T follicular helper cell (primary cell): ENCODE measurements at places on chromosomes 5 and 9.
A peak's percentile ranks its signal among the peaks of the same experiment; 100 is the strongest.

DNA sequence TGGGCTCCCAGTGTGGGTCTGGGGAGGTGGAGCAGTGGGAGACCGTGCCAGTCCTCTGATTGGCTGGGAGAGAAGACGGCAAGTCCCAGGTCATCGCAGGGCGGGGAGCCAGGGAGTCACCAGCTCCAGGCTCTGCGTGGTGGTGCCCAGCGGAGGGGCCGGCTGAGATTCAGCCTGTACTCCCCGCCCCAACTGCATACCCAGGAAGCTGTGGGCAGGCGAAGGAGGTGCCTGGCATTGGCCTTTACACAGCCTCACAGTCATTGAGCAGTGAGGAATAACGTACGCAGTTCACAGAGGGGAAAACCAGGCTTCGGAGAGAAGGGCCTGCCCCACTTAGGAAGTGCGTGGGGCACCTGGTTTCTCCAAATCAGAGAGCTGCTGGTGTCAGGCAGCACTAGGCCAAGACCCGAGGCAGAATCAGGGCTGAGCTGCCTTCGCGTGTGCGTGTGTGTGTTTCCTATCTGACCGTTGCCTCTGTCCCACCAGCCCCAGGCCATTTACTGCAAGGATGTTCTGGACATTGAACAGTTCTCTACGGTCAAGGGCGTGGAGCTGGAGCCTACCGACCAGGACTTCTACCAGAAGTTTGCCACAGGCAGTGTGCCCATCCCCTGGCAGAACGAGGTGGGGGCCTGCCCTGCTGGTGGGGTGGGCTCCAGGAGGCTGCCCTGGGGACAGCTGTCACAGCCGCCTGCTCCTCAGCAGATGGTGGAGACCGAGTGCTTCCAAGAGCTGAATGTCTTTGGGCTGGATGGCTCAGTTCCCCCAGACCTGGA is 6.2 kb upstream of the PRR7 start:
- DNase-seq = peak; percentile 55

GRCh38 chr5:149904293-149904886 is 40.2 kb downstream of the PDE6A start:
- DNase-seq = no peak

DNA sequence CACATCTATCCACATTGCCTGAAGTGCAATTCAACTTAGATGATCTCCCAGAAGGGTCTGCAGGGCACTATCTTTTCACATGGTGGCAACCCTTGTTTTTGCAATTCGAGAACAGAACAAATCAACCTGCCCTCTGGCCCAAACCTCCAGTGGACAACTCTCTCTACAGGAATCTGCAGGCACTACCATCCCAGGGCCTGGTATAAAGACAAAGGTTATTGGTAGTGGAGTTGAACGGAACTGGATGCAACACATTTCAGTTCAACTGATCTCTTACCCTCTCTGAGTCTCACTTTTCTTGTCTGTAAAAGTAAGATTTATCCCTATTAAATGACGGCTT is 153.2 kb upstream of the EGFLAM start:
- no peak for DNase-seq

DNA sequence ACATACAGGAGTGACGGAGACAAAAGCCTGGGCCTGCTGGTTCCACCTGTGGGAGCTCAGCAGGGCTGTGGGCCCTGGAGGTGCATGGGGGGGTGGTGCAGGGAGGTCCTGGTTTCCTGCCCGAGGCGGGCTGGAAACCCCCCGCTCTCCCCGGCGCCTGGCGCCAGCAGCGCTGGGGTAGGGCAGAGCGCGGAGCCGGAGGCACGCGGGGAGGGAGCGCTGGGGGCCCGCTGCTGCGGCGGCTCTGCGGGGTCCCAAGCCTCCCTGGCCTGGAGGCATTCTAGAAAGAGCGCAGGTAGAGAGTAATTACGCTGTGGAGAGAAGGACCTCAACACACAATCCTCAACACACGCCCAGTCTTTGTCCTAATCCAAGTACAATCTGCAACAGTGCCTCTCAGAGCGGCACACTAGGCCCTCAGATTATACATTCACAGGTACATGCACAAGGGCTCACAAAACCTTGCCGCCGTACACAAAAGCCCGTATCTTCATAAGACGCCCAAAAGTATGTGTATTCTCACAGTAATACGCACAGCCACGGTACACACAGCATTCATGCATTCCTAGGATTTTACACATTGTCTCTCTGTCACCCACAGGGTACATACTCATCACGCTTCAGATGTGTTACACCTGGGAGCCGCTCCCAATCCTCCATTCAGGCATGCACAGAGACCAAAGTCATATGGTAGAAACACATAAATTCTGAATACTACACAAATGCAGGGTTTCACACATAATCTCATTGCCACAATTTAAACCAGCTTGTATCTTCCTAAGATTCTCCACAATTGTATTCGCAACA is 2.1 kb upstream of the HAND1 start:
- DNase-seq = no peak

GRCh38 chr9:133502112-133502511 is 22.6 kb downstream of the MYMK start:
- no peak for DNase-seq

GRCh38 chr9:76289042-76289441 is 105.2 kb downstream of the RFK start:
- no peak for DNase-seq

GRCh38 chr9:17075758-17076485 is 58.9 kb upstream of the CNTLN start:
- DNase-seq = no peak

- DNase-seq = no peak
Observed at GRCh38 chr5:140060816-140061215, 17.7 kb upstream of the NRG2 start.

- no peak for DNase-seq
Observed at GRCh38 chr9:124359855-124360678, 55.2 kb downstream of the PSMB7 start.

- no peak for DNase-seq
Observed at GRCh38 chr5:88691945-88692868, 190.8 kb downstream of the MEF2C start.

DNA sequence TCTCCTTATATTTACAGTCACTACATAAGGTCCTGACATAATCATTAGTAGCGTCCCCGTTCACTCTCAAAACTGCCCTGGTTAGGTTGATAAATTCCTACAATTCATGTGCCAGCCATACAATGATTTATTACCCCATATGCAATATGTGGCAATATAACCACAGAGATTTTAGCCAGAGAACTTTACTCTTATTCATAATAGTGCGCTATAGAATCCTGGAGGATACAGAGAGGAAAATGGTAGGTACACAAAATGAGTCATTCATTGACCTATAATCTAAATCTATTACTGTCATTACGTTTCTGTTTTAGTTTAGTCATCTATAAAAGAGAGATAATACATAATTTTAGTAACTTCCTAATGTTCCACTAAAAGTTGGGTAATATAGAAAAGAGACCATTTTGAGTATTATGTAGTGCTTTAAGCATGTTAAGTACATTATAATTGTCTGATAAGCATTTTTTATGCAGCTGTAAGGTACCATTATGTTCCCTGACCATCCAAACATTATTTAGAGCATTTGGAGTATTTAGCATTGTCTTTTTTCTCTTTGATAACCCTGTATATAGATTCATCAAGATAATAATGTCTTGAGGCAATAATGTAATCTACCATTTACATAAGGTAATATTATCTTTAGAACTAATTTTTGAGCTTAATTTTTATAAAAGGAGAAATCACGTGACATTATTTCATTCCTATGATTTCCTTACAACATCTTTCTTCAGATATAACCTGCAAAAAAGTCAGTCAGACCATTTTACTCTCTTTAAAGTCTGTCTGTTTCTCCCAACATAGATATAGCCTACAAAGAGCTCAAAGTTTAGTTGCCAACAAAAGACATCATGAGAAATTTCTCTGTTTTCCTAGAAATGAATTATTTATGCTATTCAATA is 655.5 kb upstream of the ZNF608 start:
- DNase-seq = no peak

DNA sequence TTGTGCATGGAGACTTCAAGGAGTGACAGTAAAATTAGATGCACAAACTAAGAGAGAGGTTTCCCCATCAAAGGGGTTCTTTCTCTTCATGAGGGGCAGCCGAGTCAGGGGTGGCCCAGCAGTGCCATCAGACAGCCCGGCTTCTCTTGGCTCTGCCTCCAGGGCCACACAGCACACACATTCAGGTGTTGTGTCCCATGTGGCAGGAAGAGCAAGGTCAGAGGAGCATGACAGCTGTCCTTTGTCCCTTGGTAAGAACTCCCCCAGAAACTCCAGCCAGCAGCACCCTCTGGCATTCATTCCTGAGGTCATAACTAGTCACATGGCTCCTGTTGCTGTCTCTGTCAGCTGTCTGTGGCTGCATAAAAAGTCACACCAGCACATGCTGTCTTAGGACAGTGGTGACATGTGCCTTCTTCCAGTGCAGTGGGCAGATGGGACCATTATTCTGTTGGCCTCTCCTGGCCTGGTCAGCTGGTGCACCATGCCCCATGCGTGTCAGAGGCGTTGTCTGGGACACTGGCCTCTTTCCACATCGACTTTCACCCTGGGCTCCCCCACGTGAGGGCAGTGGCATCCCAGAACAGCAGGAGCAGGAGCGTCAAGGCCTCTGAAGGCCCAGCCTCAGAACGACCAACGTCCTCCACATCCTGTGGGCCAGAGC is 78.4 kb upstream of the OTULINL start:
- DNase-seq = no peak

GRCh38 chr5:155082401-155082800 is 68.8 kb downstream of the KIF4B start:
- no peak for DNase-seq

- no peak for DNase-seq
Observed at GRCh38 chr5:112742424-112742823, 4.7 kb downstream of the APC start.

DNA sequence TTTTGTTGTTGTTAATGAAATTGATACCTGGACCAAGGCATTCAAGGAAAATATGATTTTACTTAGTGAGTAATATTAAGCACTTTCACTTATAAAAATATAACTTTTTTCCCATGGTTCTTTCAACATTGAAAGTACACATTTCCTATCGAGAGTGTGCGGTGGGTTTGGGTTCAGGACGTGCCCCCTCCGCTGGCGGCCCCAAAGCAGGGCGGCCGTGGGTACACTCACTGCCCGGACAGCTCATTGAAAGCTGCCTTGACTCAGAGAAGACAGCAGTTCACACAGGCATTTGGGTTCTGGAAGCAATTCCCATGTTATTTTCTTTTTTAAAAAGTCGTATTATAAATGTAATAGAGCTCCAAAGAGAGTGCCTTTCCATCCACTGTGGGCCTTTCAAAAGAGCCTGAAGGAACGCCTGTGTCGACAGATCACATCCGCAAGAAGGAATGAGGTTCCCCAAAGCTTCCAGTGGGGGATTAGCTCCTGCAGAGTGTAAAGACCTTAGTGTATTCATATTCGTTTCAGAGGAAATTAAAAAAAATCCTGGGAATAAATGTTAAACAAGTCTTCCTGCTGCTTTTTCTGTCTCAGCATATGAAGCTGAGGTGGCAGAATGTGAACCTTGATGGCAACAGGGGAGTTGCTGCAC is 74.3 kb downstream of the PRDM6 start:
- DNase-seq = no peak

- no peak for DNase-seq
Observed at GRCh38 chr5:6801236-6801635, 88.0 kb downstream of the TENT4A start.

GRCh38 chr5:603081-603998 is 8.8 kb upstream of the CEP72 start:
- DNase-seq = no peak

GRCh38 chr9:86281593-86282076 is 703 bp downstream of the ISCA1 start:
- peak; percentile 3 for DNase-seq

- DNase-seq = no peak
Observed at GRCh38 chr5:98576275-98576674, 197.2 kb upstream of the RGMB start.

DNA sequence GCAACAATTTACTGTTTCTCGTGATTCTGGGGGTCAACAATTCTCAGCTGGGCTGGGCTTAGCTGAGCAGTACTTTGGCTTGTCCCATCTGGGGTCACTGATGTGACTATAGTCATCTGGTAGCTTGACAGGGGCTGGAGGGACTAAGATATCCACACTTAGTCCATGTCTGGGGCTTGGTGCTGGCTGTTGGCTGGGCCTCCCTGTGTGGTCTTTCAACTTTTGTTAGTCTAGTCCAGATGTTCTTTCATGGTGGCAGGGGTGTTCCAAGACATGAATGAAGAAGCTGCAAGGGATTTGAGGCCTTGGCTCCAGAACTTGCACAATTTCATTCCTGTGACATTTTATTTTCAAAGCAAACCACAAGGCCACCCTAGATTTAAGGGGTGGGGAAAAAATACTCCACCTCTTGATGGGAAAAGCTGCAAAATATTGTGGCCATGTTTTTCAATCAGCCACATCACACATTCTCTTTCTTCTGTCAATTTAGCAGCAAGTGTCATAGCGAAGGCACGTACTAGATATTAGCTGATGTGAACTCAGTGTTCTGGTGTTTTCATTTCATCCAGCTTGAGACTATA is 59.2 kb downstream of the TSSK1B start:
- DNase-seq = no peak
